Glomerular endothelial cell (primary cell): ENCODE measurements at places on chromosomes 2 and 18.

DNA sequence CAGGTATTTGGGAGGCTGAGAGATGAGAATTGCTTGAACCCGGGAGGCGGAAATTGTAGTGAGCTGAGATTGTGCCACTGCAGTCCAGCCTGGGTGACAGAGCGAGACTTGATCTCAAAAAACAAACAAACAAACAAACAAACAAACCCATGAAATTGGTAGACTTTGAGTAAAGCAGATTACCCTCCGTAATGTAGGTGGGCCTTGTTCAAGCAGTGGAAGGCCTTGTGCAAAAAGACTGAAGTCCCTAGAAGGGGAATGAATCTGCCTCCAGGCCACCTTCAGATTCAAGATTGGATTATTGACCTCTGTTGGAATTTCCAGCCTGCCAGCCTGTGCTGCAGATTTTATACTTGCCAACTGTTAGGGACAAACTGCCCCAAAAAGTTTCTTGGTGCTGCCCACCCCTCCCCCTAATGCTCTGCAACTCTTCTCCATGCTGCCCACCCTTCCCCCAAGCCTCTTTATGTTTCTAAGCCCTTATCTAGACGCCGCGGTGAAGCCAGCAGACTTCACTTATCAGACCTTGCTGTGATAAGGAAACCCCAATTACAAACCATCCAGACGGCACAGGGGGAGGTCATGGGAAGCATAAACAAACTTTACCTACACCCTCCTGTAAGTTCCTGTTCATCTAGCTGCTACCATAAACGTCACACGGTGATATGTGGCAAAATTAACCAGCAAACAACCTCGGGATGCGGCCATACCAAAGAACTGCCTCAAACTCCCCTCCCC is 17.0 kb downstream of the CYP27A1 start:
- DNase-seq: no peak

DNA sequence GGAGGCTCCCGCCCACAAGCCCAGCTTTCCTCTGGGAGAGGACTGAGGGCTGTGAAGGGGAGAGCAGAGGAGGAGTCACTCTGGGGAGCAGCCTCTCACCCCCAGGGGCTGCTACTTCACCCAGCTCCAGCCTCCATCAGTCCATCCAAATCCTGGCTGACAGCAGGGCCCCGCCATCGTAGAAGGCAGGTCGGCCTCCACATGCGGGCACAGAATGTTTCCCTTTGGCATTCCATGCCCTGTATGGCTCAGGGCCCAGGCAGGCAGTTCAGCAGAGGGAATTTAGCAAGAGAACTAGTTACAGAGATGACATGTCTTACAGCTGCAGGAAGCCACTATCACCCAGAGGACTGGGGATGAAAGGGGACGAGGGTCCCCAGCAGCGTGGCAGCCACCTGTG is 6.4 kb upstream of the ODC1 start:
- no peak for DNase-seq

DNA sequence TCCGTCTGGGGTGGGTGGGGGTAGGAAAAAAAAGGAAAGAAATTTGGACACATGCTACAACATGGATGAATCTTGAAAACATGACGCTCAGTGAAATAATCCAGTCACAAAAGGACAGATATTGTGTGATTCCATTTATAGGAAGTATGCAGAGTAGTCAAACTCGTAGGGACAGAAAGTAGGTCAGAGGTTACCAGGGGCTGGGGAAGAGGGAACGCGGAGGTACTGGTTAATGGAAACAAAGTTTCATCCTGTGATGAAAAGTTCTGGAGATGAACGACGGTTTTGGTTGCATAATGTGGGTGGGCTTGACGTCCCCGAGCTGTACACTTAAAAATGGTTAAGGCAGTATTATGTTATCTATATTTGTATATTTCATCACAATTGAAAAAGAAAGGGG is 4.5 kb upstream of the SFTPB start:
- DNase-seq: no peak

- no peak for DNase-seq
These were observed 9.2 kb downstream of the SEPTIN10 start for GRCh38 chr2:109604597-109604996.

GRCh38 chr2:158043181-158043948 is 58.3 kb upstream of the UPP2 start:
- DNase-seq: no peak

DNA sequence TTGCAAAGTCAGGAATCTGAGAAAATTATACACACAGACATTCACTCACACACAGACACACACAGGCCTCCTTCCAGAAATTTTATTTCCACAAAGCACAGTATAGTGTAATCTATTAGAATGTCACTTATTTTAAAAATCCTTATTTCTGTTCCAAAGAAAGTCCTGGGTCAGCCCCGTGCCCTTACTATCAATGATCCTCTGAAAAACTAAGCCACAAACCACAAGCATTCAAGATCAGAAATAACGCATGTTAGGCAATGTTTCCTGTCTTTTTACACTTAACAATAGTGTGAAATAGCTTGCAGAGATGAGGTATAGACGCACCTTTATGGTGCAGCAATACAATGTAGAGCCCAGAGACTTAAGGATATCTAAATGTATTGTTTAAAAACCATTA is 25.8 kb downstream of the TBC1D8 start:
- peak; percentile 23 for DNase-seq

- no peak for DNase-seq
These were observed 45.0 kb downstream of the SLC38A11 start for GRCh38 chr2:164910101-164910899.

DNA sequence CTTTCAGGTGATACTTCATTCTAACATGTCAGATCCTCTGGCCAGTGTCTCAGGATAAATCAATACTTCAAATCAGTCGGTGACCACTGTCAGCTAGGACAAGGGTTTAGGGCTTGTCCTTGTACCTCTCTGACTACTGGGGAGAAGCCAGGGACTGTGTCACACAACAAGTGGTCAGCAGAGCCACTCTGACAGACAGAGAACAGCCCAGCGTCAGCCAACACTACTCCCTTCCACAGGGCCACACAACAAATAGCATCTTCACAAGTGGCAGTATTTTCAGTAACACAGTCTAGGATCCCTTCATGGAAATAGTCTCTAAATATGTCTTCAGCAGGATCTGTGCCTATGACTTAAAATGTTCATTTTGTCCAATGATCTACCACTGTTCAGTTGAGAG is 14.2 kb downstream of the FLACC1 start:
- DNase-seq: no peak

- DNase-seq: no peak
These were observed 64.8 kb upstream of the EML6 start for GRCh38 chr2:54658564-54659071.

DNA sequence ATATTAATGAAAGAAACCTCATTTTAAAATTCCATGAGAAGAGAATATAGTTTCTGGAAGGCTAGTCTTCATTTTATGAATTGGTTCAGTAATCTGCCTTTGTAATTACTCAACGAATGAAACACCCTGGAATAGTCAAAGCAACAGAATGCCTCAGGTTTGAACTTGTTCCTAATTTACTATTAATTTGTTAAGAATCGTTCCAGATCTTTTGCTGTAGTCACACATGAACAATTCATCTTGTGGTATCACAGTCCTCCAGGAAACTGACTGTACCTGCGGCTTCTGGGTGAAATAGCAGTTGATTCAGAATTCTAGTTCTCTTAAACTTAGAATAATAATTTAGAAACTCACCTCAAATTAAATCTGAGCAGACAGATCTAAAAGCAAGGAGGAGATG is 282.7 kb upstream of the MAP2 start:
- DNase-seq: no peak
